ENCODE measurements at places on chromosomes 2 and 18.
A peak's percentile ranks its signal among the peaks of the same experiment; 100 is the strongest.

DNA sequence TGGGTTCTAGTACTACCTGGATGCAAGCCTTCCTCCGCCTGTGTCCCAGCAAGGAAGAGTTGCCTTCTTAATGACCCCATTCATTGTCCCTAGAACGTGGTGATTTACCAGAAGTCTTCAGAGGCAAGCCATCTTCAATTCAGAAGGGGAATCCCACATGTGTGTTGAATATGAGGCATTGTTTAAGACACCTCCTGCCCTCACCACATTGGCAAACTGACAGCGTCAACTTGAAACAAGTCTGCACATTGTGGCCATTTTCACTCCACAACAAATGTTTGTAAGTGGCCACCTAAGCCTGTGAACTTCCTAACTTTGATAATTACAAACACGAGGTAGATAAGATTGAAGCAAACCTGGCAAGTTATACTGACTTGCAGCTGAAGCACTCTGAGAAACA, 83.7 kb downstream of the TCF7L1 start:
- no peak for DNase-seq

GRCh38 chr2:20218331-20219320, 6.3 kb downstream of the SDC1 start:
- no peak for DNase-seq

GRCh38 chr2:22692746-22693145, 692.2 kb upstream of the KLHL29 start:
- no peak for DNase-seq

DNA sequence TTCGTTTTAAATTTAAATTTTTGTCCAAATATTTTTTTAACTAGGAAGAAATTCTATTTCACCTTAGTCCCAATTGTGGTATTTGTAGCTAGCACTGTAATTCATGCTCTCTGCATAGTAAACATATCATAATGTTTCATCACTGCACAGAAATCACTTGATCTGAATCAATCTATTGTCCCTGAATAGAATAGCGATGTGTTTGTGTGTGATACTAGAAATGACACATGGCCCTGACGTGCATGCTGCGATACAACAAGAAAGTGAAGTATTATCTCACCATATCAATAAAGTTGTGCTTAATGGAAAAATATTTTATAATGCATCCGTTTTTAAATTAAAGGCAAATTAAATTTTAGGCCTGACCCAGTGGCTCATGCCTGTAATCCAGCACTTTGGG, 10.0 kb downstream of the TTL start:
- no peak for DNase-seq

GRCh38 chr18:55983433-55983832, 395.4 kb upstream of the TCF4 start:
- DNase-seq, result no peak

DNA sequence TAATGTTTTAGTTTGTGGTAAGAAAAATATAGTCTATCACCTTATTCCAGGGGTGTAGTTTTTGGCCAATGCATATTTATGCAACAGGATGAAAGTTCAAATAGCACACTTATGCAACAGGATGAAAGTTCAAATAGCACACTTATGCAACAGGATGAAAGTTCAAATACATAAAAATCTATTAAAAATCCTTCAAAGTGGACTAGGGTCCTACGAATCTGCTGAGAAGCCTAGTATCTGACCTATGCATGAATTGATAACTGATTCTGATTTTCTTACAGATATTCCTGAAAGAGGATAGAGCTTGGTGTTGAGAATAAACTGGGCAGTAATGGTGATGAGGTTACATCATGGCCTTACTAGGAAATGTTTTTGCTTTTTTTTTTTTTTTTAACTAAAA, 2.8 kb downstream of the PECR start:
- DNase-seq, result no peak

DNA sequence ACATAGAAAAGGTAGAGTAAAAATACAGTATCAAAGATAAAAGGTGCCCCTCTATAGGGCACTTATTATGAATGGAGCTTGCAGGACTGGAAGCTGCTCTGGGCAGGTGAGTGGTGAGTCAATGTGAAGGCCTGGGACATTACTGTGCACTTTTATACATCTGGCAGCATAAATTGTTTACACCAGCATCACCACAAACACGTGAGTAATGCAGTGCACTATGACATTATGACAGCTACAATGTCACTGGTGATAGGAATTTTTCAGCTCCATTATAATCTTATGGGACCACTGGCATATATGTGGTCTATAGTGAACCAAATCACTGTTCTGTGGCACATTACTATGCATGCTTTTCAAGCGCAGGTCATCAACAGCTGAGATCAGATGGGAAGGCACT, 48.1 kb downstream of the TPGS2 start:
- DNase-seq, result no peak

- DNase-seq, result no peak
These were observed 25.8 kb downstream of the TBC1D8 start for GRCh38 chr2:101125374-101125773.

GRCh38 chr2:76478266-76479035, 767.7 kb upstream of the GCFC2 start:
- no peak for DNase-seq

- no peak for DNase-seq
These were observed 426.5 kb downstream of the SLC4A3 start for GRCh38 chr2:220053919-220054318.

DNA sequence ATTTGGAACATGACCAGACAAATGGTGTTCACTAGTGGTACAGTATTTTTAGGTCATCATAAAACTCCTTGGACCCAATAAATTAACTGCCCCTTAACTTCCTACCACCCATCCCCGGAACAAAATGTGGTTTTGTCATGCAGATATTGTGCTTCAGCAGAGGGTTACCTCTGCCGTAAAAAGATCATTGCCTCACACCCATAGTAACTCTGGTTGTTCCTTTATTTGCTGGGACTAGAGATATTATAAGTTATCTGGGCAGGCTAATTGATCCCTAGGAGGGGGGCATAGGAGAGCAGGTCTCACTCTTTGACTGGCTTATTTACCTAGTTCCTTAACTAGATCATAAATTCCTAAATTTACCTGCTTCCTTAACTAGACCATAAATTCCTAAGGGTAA, 1343.9 kb upstream of the CHAC2 start:
- no peak for DNase-seq

GRCh38 chr2:23662941-23663920, 263.7 kb downstream of the ATAD2B start:
- no peak for DNase-seq

DNA sequence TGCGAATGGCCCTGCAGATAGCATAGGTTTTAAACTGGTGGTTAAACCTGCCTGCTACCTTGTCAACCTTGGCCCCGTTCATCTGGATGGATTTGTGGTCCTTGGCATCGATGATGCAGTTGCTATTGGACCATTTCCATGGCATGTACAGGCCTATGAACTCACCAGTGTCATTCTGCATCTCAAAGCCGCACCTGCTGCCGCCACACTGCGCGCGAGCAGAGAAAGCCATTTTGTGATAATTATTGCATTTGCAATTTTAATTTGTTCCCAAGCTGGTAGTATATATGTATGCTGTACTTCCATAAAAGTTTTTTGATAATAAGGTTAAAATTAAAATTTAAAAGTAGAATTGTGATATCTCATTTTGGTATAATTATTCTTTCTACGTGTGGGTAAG, 94.8 kb upstream of the UXS1 start:
- DNase-seq, result no peak

DNA sequence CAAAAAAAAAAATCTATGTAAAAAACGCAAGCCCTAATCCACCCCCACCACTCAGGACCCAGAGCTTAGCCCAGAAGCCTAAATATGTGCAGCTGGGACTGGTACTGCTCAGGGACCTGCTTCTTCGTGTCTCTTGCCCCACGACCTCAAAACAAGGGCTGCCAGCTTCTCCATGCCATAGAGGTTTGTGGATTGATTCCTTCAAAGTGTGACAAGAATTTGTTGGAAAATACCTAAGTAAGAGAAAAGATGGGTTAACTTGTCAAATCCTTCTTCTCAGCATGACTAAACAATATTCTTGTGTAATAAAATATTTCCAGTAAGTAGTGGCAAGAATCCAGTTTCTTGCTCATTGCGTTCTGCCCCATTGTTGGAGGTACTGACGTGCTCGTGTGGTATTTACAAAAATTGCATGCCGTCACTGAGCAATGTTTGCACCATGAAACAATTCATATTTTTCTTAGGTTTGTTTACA, 825 bp upstream of the SCYGR1 start:
- DNase-seq, result no peak

GRCh38 chr2:231680992-231681852, 27.1 kb upstream of the PTMA start:
- DNase-seq, result no peak

DNA sequence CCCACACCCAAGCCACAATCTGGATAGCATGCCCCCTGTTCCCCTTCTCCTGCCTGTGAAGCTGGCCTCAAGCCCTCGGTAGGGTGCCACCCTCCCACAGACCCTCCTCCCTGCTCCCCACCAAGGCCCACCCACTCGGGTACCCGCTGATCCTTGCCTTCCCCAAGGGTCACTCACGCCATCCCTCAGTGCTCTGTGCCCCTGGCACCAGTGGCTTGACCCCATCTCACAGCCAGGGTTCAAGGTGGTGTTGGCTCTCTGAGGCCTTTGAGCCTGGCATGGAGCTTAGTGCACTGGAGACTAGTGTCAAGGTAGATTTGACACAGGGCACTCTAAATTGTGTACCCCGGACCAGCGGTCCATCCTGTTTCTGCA, 11.9 kb downstream of the ADRA2B start:
- no peak for DNase-seq

- peak; percentile 58 for DNase-seq
These were observed at the start of gene ERFE for GRCh38 chr2:238158509-238159070. Gene ERFE, plus strand, starts transcription at chr2:238158970. Its CDS starts 38 bp downstream, at chr2:238159008.

DNA sequence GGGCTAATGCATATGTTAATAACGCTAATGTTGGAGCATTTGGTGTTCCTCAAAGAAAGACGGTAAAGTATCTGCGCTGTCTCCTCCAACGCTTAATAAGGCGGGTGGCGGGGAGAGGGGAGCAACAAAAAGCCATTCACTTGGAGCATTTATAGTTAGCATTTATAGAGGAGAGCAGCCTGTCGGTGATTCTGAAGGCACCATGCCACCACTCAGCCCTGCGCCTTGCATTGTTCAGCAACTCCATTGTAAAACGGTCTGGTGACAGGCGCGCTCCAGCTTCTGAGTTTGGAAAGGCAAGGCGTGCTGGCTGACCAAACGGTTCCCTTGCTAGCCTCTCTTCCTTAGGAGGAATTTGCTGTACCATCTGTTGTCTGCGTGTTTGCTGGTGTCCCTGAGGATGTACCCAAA, 83.9 kb downstream of the LYPD1 start:
- no peak for DNase-seq

GRCh38 chr2:10283106-10284062, 19.3 kb upstream of the HPCAL1 start:
- DNase-seq, result no peak

GRCh38 chr2:168165397-168165796, 82.0 kb downstream of the STK39 start:
- DNase-seq, result no peak

- DNase-seq, result no peak
These were observed 136.7 kb downstream of the EML6 start for GRCh38 chr2:54859997-54860701.

DNA sequence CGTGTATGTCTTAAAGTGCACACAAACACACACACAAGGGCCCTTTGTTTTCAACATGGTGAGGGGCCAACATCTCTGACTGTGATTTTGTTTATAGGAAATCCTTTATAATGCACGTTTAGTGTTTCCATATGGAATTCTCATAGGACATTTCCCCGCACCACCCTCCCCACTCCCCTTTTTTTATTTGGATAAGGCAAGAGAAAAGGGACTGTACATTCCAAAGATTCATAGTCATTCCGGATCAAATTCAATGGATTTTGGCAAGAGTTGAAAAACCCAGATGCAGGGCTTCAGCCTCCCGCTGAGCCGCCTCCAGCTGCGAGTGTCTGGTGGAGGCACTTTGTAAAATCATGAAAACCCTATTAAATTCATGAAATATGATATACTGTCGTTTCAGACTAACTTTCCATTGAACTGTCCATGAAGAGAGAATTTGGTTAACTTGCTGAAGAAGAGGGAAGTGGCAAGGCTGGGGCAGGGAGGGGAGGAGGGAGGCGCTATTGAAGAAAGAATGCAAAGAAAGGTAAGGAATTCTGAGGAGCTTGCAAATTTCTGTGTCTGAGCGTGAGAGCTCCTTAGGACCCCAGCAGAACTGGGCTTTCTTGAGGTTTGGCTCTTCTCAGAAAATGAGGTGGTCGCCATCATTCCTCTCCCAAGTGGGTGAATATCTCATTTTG, 25.8 kb upstream of the SLC14A2 start:
- DNase-seq, result no peak

DNA sequence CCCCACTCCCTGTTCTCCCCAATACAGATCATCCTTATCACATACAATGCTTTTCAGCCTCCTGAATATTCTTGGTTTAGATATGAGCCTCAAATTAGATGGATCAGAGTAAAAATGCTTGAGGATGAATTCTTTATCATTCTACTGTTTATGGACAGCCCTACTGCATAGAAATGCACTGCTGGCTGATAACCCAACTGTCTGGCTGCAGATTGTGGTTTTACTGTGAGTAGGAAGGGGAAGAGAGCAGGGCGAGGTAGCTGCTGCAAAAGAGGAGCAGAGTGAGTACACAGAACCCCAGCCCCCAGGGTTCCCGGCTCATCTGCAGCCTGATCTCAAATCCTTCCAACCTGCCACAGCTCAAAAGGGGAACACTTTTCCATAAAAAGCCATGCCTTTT, 29.4 kb upstream of the NCOA1 start:
- DNase-seq, result no peak

GRCh38 chr18:39375066-39375465, 1809.5 kb upstream of the CELF4 start:
- DNase-seq, result no peak

GRCh38 chr18:49009661-49010060, 58.9 kb upstream of the SMAD7 start:
- DNase-seq, result no peak

GRCh38 chr18:76494231-76495005, 624 bp downstream of the ZNF516 start:
- no peak for DNase-seq

All from stimulated activated CD4-positive, alpha-beta T cell treated with anti-CD3 and anti-CD28 coated beads, TNF-alpha, amount 100 ng/mL, for 24 hours (primary cell).